ENCODE measurements at places on chromosomes 16 and 17.

DNA sequence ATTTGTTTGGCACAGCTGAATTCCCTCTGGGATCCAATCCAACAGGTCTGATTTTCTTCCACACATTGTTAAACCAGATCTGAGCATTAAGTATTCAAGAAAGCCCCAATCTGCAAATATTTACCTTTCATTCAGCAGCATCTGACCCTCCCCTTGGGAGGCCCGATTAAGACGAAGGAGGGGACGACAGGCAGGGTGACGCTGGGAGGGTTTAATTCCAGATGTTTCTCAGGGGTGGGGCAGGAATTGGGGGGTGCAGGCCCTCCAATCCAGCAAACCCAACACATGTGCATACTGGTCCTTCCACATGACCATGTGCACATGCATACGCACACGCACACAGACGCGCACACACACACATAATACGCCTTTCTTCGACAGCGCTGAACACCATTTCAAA is 240.5 kb downstream of the GSG1L start:
- no peak for DNase-seq

GRCh38 chr16:54774768-54775167 is 155.9 kb upstream of the IRX5 start:
- DNase-seq = no peak

- no peak for DNase-seq
These were observed 24.5 kb downstream of the SOCS1 start for GRCh38 chr16:11231367-11231970.

DNA sequence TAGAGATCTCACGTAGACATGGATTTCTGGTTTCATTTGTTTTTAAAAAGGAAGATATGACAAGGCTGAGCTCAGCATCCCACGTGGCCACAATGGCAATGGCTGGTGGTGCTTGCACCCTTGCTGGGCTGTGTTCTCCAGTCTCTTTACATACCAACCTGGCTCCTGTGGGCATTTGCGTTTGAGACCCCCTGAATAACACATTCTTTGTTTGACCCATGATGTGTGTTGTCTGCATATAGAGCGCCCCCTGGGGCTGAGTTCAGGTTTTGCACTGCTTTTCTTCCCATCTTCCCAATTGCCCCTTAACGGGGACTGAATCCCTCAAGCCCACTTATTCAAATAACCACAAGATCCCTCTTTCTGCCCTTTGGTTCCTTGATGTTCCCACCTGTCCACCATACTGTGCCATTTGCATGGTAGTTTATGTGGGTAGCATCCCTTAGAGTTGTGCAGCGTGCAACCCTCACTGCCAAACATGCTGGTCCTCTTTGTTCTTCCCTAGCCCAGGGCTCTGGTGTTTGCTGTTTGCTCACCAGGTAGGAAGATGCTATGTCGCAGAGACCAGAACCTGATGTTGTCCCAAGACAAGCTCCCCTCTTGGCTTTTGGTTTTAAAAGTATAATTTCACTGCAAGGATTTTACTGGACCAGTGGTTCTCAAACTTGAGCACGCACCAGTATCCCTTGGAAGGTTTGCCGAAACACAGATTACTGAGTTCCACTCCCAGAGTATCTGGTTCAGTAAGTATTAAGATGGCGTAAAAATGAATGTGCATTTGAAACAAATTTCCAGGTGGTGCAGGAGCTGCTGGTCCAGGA is 38.5 kb upstream of the NKD1 start:
- no peak for DNase-seq

DNA sequence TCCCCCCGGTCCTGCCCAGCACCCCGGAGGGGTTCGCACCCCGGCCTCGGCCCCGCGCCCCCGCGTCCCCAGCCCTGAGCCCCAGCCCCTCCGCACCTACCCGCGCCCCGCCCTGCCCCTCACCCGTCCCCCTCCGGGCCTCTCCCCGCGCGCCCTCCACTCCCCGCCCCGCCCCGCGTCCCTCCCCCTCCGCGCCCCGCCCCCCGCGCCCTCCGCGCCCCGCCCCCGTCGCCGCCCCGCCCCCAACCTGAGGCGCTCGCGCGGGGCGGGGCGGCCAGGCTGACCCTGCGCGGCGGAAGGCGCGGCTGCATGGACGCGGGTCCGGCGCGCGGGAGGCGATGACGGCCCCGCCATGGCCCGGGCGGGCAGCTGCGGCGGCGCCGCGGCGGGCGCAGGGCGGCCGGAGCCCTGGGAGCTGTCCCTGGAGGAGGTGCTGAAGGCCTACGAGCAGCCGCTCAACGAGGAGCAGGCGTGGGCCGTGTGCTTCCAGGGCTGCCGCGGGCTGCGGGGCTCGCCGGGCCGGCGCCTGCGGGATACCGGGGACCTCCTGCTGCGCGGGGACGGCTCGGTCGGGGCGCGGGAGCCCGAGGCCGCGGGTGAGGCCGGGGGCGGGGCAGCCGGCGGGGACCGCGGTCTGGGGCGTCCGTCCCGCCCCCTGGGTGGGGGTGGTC is at the start of gene SPIRE2:
Gene SPIRE2, plus strand, starts transcription at position 277 of the 671 bp plus-strand sequence. Its CDS starts 76 bp downstream, at position 353.
- DNase-seq = no peak

DNA sequence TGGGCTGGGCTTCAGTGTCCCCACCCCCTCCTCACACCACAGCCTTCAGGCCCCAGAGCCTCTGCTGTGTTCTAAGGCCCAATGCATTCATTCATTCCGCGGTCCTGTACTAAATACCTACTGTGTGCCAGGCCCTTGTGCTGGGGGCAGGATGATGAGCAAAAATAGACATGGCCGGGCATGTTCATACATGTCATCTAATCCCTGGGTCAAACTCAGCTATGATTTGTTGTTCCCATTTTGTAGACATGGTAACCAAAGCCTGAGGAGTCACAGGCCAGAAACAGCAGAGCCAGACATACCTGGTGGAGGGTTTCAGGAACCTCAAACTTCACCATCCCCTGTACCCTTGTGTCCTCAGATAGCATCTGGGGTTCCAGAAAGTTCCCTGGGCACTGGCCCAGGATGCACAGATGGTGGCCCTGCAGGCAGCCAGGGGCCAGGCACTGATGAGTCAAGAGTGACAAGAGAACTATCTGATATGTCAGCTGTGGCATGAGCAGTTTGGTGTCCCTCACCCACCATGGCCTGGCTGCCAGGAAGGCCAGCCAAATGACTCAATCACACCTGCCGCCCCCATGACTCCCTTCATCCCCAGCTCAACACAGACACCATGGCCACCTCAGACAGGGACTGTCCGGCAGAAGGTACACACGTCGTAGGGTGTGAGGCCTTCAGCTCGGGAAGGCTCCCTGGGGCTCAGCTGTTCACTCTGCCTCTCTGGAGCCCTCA is 2.7 kb upstream of the RRAD start:
- DNase-seq = no peak

DNA sequence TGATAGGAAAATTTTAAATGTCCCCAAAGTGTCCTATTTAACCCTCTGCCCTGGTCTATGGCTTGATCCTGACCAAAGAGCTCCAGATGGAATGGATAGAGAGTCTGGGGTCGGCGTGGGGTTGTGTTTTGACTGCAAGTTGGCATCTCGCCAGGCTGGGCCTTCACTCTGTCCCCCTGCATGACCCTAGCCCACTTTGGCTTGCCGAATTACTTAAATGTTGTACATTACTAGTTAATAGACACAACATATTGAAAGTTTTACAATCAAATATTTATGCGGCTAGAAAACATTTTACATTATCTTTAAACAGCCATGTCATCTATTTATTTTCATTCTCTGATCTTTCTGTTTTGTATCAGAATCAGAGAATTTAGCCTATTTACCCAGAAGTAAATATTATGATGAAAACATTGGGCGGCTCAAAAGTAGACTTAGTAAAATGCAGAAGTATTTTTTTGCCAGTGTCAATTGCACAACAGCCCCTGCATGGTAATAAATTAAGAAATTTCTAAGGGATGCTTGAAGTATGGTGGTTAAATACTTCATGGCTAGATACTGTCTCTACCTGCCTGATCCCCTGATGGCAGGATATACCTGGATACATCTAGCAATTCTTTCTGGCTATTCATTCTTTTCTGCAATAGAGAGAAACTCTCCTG is 18.8 kb upstream of the MYOCD start:
- no peak for DNase-seq

DNA sequence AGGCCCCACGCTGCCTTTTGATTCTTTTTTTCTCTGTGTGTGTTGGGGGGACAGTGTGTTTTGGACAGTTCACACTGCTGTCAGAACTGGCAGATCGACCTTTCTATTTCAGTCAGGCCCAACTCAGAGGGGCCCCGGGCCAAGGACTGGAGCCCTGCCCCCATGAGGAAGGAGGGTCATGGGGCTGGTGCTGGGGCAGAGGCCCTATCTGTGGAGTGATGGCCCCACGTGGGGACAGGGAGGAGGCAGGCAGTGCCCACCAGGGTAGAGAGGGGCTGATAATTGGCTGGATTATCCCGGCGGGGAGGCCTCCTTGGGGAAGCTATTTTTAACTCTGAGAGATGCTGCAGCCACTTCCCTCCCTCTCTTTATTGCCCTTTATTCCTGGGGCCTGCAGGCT is 5.7 kb upstream of the KCNJ12 start:
- no peak for DNase-seq

- no peak for DNase-seq
These were observed 27.8 kb downstream of the RABEP1 start for GRCh38 chr17:5309851-5310250.

- DNase-seq = no peak
These were observed 46.4 kb downstream of the SLFN5 start for GRCh38 chr17:35289222-35289621.

DNA sequence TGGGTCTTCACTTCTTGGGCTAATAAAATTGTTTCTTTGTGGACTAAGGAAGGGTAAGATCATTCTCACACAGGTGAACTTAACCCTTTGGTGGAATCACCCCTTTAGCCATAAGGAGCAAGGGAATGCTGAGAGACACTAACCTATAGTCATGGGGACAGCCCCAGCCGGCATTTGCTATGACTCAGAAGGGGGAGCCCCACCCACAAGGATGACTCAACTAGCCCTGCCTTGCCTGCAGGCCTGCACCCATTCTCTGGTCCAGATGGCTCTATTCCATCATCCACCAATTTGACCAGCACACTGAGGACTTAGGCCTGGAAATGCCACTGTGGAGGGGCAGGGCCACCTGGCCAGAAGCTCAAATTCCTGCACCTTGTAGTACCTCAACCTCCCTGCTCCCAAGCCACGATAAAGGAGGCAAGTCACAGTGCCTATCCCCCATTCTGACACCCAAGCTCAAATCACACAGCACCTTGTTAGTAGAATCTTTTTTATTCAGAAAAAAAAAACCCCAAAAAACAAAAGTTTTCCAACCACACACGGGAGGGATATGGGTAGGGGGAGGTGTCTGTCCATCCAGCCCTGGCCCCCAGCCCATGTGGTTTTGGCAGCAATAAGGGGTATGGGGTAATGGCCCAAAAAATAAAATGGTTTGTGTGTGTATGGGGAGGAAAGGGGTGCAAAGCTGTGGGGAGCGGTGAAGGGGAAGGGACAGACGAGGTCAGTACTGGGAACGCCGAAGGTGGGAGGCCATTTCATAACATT is 3.0 kb downstream of the PFN1 start:
- DNase-seq = no peak

DNA sequence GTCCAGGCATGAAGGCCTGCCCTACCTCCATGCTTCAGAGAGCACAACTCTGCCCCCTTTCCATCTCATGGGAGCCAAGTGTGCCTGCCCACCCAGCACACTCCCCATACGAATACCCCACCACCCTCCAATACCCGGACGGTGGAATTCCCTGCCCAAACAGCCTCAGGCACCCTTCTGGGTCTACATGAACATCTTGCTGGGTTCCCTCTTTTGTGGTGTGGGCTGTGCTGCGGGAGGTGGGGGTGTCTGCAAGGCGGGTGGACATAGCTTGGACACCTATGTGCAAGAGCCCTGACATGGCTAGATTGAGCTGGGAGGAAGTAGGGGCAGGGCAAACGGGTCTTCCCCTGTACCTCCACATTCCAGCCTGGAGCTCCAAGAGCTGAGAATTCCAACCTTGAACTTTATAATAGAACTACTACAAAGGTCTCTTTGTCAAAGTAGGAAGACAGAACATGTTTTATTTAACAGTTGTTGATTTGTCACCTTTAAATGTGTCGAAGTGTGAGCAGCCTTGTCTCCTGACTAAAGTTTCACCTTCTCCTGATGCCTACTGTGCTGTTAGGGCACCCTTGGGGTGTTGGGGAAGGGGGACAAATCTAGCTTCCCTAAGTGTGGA is 9.1 kb downstream of the SLC6A2 start:
- DNase-seq = no peak

GRCh38 chr17:37614823-37615222 is 5.6 kb upstream of the SYNRG start:
- DNase-seq = no peak

GRCh38 chr16:89268987-89269735 is 51.7 kb downstream of the ZNF778 start:
- DNase-seq = no peak

DNA sequence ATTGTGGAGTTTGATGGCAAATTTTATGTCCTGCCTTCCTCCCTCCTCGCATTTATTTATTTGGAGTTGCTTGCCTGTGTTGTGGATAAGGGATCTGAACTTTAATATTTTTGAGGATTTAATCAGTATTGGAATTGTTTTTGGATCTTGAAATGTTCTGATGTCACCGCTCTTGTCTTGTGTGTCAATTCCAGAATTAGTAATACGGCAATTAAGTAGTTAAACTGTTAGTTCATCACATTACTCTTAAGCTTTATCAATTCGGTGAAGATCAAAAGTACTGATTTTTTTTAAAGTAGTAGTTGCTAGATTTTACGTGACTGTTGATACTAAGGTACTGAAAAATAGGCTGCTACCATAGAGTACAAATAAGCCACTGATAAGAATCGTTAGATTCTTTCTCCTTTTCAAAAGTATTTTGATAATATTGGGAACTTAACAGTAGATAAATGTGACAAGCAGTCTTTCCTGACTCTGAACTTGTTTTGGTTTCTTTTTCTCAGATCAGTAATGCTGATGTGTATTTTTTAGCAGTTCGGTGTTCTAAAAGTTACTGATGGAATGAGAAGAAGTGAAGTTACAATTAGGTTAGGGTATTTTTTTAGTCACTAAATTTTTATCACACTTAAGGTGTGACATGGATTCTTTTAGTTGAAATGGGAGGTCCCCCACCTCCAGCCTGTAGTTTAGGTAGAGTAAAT is 2.0 kb downstream of the RBBP6 start:
- no peak for DNase-seq

GRCh38 chr17:81043725-81044427 is 8.9 kb downstream of the BAIAP2 start:
- no peak for DNase-seq

DNA sequence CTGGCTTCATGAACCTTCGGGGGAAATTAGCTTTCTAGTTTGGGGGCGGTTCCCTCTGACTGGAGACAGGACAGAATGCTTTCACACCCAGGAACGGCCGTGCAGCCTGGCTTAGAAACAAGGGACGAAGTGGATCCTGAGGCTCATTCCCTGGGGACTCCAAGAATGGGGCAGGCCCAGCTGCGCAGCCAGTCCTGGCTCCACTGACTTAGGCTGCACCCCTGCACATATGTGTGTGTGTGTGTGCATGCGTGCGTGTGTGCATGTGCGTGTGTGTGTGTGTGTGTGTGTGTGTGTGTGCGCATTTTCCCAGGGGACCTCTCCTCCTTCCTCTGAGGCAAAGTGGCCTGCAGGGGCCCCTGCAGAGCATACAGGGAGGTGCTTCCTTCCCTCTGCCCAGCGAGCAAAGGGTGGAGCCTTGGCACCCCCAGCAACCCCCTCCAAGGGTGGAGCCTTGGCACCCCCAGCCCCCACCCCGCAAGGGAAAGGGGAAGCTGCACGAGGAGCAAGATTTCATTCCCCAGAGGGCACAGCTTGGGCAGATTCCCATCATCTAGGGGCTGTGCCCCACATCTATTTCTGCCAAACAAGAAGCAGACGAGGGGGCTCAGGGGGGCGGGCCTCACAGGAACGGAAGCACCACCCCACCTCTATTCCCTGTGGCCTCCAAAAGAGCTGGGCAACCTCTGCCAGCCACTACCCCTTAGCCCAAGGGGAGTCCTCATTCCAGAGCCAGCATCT is 97.6 kb upstream of the CBX4 start:
- no peak for DNase-seq

GRCh38 chr16:82751020-82751419 is 124.3 kb downstream of the CDH13 start:
- no peak for DNase-seq
